ENCODE measurements at places on chromosomes 3 and 15.

DNA sequence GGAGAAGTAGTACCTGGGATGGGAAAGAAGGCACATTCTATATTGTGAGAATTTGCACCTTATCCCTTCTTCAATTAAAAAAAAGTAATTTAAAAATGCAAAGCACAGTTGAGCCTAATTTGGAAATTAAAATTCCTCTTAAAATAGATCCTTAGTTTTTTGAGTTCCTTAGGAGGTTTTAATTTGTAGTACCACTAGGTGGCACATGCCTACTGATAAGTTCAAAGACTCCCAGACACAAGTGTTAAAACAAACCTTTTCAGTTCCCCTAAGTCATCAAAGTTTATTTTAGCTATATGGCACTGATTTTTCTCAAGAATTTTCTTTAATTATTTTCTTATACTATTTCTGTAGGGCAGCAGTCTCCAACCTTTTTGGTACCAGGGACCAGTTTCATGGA, 127.6 kb upstream of the AZI2 start:
- DNase-seq, result peak; percentile 66

DNA sequence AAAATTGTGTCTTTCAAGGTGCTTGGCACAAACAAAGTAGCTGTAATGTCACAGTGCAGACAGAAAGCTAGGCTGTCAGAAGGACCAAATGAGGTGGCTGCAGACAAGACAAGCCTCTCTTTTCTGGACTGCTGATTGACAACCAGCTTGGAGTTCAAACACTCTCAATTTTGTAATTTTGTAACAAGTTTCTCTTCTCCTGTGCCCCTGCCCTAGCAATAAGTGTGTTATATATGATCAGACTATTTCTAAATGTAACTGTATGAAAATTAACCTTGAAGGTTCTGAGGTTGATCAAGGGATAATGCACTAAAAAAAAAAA, 172.0 kb downstream of the P3H2 start:
- DNase-seq, result no peak

GRCh38 chr3:99586701-99587100, 51.7 kb upstream of the COL8A1 start:
- DNase-seq, result peak; percentile 80

GRCh38 chr15:98676586-98677270, 28.4 kb downstream of the IGF1R start:
- DNase-seq, result no peak

DNA sequence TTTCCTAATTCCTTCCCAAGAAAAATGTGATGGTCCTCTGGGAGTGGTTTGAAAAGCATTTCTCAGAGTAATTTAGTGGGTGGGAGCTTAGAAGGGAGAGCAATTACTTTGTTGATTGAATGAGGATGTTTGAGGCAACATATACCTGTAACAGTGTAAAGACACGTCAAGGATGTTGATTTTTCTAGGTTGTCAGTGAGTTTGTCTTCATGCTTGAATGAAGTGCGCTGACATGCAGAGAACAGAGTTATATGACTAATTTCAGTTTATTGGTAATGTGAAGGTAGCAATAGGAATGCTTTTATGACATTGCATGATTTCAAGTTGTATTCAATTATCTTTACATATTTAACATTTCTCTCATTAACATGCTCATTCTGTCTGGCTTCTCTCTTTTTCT, 286.9 kb downstream of the NFKBIZ start:
- DNase-seq, result no peak

GRCh38 chr3:179860275-179861107, 176.2 kb downstream of the PEX5L start:
- DNase-seq, result no peak
